ENCODE measurements at places on chromosomes 3 and 15.
A peak's percentile ranks its signal among the peaks of the same experiment; 100 is the strongest.

DNA sequence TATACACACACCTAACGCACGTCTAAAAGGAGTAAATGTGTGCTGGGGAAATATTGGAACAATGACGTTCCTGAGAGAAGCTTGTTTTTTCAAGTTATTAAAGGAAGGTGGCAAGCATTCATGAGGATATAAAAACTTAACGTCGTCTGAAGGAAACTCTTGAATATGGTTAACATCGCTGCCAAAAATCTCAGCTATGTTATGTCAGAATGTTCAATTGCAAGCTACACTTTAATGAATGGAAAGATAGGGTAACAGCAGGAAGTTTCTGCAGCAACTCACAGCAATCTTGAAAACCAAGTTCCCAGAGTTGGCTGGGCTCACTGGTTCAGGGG lies 54.3 kb upstream of the MEF2A start:
- peak; percentile 85 for DNase-seq

GRCh38 chr15:33136353-33136752 lies 58.2 kb downstream of the FMN1 start:
- DNase-seq, result no peak

- DNase-seq, result no peak
Measured at GRCh38 chr15:62737551-62737950, 305.0 kb upstream of the TPM1 start.

GRCh38 chr3:21654662-21655061 lies 96.3 kb downstream of the ZNF385D start:
- peak; percentile 44 for DNase-seq

- DNase-seq, result no peak
Measured at GRCh38 chr3:136262559-136262958, 12.4 kb downstream of the PCCB start.

DNA sequence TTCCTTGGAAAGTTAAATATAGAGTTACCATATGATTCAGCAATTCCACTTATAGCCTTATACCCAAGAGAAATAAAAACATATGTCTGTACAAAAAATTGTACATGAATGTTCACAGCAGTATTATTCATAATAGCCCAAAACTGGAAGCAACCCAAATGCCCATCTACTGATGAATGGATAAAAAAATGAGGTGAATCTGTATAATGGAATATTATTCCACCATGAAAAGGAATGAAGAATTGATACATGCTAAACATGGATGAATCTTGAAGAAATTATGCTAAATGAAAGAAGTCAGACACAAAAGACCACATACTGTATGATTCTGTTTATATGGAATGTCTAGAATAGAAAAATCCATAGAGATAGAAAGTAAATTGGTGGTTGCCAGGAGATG lies 61.4 kb downstream of the TTC23 start:
- no peak for DNase-seq

DNA sequence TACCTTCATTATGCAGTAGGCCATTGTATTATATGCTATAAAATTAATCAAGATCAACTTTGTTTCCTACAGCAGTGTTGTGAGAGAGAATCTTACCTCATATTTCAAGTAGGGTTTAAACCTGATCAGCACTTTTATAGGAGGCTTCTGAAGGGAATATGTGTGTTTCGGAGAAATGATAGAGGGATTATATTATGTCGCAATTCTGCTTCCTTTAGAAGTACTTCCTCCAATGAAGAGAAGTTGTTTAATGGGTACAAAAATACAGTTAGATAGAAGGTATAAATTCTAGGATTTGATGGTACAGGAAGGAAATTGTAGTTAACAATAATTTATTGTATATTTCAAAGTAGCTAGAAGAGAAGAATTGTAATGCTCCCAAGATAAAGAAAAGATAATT lies 54.9 kb downstream of the NSUN3 start:
- DNase-seq, result peak; percentile 49

GRCh38 chr3:72343078-72343477 lies 505.2 kb downstream of the SHQ1 start:
- DNase-seq, result peak; percentile 49

DNA sequence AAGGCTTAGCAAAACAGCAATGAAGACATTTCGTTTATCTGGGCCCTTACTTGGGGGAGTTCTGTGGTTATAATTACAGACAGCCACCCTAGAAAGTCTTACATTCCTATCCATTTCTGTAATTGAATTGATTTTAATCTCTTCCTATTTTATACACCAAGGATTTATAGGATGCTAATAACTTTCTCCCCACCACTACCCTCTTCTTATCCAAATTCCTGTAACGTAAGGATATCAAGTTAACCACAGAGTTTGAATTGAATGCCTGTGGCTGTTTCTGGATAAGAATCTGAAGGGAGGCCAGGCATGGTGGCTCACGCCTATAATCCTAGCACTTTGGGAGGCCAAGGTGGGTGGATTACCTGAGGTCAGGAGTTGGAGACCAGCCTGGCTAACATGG lies 78.6 kb downstream of the MLH1 start:
- DNase-seq, result peak; percentile 33

DNA sequence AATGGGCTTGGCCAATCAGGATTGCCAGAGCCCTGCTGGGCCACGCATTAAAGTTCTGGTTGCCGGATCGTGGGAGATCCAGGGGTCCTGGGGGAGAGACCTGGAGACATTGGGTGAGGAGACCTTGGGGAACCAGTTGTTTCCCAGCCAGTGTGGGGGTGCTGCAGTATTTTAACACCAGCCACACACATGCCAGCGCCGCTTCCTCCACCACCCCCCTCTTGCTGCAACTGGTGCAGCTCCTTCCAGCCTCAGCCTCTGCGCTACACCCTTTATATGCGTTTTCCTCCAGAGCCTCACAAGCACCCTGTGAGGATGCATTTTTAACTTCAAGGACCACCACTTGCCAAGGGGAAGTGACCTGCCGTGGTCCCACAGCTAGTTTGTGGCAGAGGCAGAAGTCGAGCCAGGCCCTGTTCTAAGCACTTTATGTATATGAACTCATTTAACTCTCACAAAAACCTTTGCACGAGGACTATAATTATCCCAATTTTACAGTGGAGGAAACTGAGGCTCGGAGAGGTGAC lies 29.4 kb upstream of the GRIP2 start:
- no peak for DNase-seq

DNA sequence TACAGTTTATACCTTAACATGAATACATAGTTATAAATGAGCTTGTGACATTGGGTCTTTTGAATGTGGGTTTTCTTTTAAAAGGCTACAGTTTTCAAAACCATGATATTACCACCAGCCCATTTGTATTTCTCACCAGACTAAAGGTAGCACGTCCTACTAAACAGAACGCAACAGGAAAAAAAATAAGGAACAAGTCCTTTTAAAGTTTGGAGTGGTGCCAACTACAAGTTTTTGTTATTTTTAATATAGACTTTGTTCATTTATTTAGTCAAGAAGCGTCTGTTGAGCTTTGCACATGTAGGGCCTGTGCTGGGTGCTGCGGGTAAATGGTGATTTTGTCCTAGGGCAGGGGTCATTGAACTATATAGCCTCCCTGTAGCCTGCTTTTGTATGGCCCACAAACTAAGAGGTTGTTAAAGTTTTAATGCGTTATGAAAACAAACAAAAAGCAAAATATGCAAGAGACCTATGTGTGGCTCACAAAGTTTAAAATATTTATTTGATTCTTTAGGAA lies 164.4 kb downstream of the GHSR start:
- no peak for DNase-seq

DNA sequence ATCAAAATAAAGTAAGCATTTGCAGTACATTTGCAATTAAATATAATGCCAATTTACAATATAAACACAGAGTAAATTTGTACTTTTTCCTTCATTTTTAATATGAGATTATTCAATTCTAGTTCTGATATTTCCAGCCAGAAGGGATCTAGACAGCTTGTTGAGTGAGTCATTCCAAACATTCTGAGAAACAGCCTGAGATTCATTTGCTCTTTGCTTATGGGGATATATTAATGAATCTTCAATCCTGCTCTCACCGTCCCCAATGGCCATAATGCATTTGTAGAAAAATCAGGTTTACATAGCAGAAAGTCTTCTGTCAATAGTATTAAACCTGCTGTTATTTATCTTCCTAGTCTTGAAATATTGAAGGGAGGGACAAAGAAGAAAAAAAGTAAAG lies 554.2 kb downstream of the TUSC7 start:
- no peak for DNase-seq

- DNase-seq, result no peak
Measured at GRCh38 chr15:69679623-69680228, 227.1 kb downstream of the RPLP1 start.

GRCh38 chr3:119302697-119303551 lies 8.7 kb downstream of the ARHGAP31 start:
- DNase-seq, result no peak

- peak; percentile 36 for DNase-seq
Measured at GRCh38 chr3:189724356-189724755, 93.2 kb downstream of the TP63 start.

GRCh38 chr3:178474526-178474925 lies 61.7 kb upstream of the KCNMB2 start:
- DNase-seq, result no peak

GRCh38 chr3:162147996-162148395 lies 651.4 kb downstream of the OTOL1 start:
- DNase-seq, result no peak

DNA sequence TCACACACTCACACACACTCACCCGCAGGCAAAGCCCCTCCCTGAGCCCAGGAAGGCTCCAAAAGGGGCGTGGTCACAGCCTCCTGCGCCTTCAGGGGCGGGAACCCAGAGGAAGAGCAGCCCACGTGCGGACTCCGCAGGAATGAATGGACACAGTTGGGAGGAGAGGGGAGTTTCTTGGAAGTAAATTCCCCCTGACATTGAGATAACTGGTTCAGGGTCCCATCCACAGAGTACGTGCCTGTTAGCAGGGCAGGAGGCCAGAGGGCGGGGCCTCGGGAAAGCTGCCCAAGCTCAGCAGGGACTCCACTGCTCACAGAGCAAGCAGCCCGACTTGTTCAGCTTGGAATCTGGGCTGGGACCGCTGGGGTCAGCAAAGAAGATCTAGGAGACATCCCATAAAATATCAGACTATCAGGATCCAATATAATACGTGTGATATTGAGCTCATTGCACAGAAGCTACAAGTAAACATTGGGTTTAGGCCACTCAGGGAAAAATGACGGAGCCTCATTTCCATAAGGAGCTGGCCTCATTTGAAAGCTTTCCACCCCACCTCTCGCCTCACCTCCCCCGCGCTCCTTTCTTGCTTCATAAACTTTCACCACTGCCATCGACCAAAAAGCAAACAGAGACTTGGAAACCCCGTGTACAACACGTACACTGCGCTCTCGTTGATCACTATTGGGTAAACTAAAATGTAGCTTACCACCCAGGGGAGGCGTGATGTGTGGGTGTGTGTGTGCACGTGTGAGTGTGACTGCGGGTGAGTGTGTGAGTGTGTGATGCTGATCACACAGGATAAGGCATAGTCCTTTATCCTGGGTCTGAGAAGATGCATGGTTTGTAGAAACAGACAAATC lies 36.0 kb downstream of the TM2D3 start:
- DNase-seq, result peak; percentile 53

- DNase-seq, result no peak
Measured at GRCh38 chr3:179224584-179224983, 26.3 kb downstream of the KCNMB3 start.

DNA sequence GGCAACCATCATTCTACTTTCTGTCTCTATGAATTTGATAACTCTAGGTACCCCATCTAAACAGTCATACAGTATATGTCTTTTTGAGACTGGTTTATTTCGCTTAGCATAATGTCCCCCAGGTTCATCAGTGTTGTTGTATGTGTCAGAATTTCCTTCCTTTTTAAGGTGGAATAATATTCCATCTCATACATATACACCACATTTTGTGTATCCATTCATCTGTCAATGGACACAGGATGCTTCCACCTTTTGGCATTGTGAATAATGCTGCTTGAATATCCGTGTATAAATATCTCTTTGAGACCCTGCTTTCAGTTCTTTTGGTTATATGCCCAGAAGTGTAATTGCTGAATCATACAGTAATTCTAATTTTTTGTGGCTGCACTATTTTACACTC lies 10.4 kb upstream of the ZFAND6 start:
- DNase-seq, result no peak

DNA sequence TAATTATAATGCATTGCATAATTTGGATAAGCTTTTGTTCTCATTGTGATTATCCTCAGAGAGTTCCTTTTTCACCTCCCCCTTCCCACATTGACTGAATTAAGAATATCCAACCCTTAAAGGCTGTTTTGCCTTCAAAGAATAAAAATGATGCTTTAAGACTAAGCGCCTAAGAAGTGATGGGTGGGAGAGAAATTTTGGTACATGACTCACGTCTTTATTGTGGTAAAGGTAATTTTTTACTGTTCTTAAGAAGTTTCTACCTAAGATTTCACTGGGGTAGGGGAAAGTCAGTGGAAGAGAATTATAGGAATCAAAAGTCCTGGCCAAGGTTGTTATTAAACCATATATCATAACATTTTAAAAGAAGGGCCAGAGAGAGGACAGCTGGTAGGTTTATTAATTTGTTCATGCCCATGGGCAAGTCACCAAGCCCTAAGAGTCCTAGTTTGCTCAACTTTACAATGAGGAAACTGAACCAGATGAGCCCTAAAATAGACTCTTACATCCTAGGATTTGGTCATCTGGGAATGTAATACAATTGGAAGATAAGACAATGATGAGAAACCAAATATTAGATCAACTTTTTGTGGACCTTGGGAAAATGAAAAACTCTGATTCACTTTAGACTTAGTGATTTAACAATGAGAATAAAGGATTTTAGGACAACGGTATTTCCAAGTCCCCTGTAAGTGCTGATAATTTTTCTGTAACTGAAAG lies 101.1 kb upstream of the RASGRP1 start:
- no peak for DNase-seq

- DNase-seq, result no peak
Measured at GRCh38 chr15:34182942-34183341, 27.0 kb downstream of the KATNBL1 start.

- peak; percentile 33 for DNase-seq
Measured at GRCh38 chr3:102715030-102715697, 280.3 kb downstream of the ZPLD1 start.

GRCh38 chr15:76340803-76341365 lies 4.3 kb downstream of the ISL2 start:
- no peak for DNase-seq

- no peak for DNase-seq
Measured at GRCh38 chr3:43995547-43996378, 245.9 kb upstream of the TOPAZ1 start.

DNA sequence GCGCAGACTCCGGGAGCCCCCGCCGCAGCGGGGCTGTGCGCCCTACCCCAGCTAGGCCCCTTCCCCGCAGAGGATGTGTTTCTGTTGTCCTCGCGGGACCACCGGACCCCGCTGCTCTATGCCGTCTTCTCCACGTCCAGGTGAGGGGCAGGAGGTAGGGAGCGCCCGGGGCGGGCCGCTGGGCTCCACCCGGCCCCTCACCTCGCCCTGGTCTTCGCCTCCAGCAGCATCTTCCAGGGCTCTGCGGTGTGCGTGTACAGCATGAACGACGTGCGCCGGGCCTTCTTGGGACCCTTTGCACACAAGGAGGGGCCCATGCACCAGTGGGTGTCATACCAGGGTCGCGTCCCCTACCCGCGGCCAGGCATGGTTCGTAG lies 4.7 kb downstream of the SEMA3B start:
- DNase-seq, result no peak

GRCh38 chr3:10444511-10444910 lies 60.9 kb downstream of the ATP2B2 start:
- no peak for DNase-seq

Measured in iris pigment epithelial cell (primary cell).